ENCODE measurements at places on chromosomes 7 and 10.
A peak's percentile ranks its signal among the peaks of the same experiment; 100 is the strongest.

DNA sequence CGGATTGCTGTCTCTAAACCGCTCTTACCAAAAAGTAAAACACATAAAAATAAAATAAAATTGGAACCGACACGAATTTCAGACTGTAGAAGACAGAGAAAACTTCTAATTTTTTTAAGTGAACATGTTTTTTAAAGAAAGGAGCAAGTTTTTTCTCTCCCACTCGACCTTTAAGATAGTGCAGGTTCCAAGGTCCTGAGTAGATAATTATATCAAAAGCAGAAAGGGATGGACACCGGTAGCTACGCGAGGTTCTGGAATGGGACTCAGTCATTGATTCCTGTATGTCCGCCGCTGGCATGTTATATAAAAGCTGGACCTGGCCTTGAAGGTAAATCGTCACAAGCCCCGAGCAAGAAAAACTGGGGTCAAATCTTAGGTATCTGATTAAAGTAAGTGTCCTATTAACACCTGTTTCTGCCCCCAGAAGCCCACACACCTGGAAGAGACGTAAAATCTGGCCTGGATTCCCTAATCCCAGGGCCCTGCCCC, 462 bp upstream of the CISD1 start:
- no peak for DNase-seq

DNA sequence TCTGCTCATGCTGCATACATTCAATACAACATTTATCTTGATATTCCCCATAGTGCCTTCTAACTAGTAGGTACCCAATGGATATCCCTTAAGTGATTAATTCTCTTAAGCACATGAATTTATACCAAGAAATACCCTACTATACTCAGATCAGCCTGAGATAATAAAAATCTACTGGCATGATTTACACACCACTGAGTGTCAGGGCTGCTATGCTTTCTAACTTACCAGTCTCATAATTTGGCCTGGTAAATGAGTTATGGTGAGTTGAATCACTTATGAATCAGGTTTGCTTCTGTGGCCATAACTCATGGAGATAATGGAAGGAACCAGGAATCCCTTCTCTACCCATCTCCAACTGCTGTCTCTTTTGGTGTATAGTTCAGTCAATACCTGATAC, 122.8 kb downstream of the THSD7A start:
- DNase-seq, result no peak

DNA sequence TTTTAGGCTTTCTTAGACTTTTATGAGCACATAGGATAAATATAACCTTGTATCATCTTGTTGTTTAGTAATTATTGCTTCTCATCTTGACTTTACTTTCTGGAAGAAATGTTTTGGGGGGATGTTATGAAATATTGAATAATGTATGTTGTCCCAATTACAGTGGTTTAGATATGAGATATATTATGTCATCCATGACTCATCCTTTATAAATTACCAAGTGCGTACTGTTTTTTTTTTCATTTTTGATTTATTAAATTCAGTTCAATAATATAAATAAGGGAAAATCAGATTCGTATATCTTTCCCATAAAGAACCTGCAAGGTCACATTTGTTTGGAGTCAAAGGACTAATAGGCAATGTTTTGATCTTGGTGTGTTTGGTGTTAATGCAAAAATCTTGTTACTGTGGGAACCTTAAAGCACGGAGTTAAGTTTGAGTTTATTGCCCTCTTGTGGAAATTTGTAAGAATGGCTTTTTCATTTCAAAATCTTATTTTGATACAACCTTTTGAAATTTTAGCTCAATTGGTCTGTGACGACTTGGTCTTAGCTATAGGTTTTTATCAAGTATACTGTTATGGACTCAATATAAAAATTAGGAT, 108.6 kb downstream of the SRI start:
- DNase-seq, result peak; percentile 75

DNA sequence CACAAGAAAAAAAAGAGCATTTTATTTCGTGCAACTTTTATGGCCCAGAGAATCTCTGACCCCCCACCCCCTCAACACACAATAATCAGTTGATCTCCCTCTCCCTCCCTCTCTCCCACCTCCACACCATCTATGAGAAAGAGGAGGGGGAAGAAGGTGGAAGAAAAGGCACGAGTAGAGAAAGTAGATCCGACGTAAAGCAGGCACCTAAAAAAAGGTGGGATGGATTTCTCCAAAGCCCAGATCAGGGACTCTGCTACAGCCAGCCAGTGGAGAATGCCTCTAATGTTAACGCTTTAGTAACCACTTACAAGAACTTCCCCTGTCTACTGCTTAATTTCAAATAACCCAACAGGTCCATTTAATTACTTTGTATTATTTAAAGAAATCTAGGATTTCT, 24.4 kb downstream of the KMT2C start:
- DNase-seq, result no peak

DNA sequence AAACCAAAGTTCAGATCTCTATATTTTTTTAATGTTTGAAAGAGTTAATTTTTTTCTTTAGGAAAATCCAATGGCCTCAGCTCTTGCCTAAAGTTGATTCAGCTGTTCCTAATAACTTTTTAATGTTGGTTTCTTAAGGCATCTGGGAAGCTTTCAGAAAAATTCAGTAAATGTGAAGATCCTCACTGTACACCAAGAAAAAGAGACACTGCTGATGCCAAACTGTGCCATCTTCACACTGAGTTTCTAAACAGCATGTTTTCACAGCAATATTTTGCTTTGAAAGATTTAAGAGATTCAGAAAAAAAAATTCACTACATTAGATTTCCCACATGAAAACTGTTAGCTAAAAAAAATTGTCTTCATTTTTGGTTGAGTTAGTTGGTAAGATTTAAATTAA, 249.4 kb downstream of the NEBL start:
- no peak for DNase-seq

- DNase-seq, result no peak
Measured at GRCh38 chr10:1210667-1211066, 154.5 kb downstream of the WDR37 start.

- no peak for DNase-seq
Measured at GRCh38 chr7:27991006-27991528, 189.5 kb downstream of the JAZF1 start.

DNA sequence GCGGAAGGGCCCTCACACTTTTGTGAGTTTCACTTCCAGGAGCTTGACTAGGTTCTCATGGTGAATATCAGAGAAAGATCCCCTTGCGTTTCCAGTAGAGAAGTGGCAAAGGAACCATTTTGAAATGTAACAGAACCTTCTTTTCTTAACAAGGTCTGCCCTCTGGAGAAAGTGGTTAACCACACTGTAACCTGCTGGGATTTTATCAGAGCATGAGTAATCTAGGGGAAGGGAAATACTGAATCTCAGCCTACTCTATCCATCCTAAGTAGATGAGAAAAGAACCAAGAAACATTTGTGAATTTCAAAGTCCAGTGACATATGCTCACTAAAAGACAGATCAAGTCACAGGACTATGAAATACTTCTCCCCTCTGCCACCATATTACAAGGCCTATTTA, 235.5 kb downstream of the ZEB1 start:
- DNase-seq, result peak; percentile 27

DNA sequence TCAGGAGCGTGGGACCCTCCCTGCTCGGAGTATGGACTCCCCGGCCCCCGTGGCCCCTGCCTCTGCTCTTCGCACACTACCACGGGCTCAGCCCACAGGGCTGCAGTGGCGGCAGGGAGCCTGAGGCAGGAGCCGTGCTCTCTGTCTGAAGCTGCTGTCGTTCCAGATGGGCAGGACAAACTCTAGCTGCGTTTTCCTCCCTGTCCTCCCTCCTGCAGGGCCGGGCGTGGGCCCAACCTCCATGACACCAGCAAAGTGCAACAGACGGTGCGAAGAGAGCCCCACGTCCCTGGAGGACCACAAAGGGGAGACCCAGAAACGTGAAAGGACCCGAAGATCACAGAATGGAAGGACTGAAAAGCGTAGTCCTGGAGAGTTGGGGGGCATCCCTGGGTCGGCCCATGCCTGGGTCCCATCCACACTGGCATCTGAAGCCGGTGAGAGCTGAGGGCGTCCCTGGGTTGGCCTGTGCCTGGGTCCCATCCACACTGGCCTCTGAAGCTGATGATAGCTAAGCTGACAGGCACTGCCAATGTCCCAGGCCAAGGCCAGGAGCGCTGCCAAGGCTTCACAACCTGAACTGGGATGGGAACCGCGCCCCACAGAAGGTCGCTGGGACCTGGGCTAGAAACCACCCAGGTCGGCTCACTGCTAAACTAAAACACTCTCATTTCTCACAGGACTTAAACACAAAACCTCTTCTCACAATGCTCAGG, 267.0 kb downstream of the MAD1L1 start:
- no peak for DNase-seq

GRCh38 chr10:123858077-123858681, 33.4 kb downstream of the CPXM2 start:
- no peak for DNase-seq

- DNase-seq, result no peak
Measured at GRCh38 chr10:116620423-116621400, at the start of gene PNLIPRP2. TSS of gene PNLIPRP2 (plus strand) at chr10:116620953.

DNA sequence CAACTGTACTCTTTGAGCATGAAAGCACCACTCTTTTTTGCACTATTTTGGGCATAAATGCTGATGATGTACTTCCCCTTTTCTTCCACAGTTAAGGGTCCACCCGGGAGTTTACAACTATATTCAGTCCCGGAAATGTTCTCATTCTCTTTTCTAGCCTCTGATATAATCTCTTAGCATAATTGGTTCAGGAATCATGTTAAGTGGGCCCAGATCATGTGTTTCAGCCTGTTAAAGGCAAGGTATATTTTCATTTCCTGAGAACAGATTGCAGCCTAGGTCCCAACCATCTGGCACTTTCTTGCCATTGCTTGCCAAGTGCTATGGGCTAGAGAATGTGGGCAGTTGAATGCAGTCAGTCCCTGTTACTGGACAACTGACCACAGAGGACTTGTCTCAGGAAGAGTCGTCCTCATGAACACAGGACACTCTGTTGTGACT, 111.4 kb upstream of the GLCCI1 start:
- DNase-seq, result peak; percentile 83

DNA sequence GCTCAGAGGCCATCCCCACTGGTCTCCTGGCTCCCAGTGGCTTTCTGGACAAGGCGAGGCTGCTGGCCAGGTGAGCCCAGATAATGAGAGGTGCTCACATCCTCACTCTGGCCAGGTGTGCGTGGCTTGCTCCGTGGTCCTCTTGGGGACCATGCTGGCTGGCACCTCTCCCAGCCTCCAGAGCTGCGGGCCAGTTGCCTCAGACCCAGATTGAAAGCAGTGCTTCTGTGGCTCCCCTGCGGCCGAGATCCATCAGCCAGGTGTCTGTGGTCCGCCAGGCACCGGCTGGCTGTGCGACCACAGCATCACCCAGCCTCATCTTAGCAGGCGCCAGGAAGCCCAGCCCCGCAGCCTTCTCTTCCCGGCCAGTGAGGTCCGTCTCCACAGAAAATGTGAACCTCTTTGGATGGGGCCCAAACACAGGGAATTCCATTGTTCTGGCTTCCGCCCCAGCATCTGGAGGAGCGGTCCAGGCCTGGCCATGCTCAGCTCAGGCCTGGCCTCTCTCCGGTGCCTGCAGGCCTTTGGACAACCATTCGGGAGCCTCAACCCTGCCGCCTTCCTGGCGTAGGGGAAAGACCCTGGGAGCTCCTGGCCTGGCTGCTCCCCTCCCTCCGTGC, 5.2 kb upstream of the TTYH3 start:
- no peak for DNase-seq

GRCh38 chr10:3294919-3295581, 122.5 kb upstream of the PITRM1 start:
- no peak for DNase-seq

DNA sequence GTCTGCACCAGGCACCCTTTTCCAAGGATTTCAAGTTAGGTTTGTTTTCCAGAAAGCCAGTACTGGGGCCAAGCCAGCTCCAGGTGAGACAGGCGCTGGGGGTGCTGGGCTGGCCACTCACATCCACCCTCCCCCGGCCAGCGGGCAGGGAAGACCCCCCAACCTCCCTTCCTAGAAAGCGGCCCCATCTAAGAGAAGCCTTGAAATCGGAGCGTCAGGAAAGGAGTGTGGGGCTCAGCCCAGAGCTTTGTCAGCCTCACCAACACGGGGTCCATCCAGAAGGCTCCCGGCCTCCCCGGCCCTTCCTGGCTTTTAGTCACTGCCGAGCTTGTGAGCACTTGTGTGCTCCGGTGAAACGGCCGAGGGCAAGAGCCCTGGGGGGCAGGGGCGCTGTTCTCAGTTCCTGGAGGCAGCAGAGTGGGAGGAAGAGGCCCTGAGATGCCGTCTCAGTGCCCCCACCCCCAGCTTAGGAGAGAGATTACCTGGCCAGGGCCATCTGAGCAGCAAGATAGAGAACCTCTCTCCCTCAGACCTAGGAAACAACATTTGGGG, 39.6 kb downstream of the PDGFA start:
- no peak for DNase-seq

- DNase-seq, result no peak
Measured at GRCh38 chr10:107994621-107995270, 830.2 kb upstream of the SORCS1 start.

DNA sequence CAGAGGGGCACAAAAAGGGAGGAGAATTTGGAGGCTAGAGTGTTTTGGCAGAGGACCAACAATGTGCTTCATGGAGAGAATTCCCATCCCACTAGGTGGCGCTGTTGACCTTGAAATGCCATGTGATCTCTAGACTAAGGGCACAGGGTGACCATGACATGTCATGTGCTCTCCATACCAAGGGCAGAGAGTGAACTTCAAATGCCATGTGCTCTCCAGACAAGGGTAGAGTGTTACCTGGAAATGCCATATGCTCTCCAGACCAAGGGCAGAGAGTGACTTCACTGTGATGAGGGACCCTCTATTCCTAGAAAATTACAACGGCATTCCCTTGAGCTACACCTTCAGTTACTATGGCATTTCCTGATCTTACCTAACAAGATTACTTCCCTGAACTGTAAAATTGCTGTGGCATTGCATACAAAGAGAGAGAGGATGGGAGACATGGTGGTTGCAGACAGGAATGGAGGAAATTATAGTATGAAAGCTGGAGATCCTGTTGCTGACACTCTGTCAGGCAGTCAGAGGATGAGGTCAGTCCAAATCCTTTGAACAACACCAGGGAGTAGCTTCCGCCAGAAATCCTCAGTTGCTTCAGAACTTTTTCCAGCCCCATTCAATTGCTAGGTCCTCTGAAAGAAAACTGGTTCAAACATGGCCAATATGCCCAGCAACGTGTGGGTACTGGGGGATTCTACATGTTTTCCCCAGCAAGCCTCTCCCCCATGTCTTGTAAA, 60.9 kb upstream of the ACSM6 start:
- DNase-seq, result peak; percentile 88

DNA sequence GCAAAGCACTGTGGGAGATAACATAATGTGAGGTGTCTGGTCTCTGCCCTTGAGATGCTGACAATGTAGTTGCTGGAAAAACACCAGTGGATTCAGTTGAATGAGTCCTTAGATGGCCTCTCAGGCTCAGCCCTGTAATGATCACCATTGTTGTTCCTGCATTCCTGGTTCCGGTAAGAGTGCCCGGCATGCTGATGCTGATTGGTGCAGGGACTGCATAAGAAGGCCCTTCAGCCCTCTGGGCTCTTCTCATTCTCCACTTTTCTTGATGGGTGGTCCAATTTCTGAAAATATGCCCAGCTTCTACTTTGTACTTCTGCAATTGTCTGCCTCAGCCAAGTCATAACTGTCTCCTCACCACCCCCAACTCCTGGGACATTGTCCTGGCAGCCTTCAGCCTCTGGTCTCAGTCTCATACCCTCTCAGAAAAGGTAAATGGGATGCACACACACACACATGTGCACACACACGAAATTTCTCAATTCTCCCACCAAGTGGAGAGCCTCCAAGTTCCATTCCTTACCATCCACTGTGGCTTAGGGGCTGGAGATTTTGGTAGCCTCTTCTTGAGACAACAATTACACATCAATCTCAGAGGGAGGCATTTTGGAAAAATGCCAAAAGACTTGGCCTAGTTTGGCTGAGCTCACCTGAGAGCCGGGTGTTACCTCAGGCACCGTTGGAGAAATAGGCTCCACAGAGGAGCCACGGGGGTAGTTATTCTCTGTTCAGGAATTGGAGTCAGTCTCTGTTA, 314.9 kb downstream of the RPS24 start:
- no peak for DNase-seq
